CD4-positive, alpha-beta T cell treated with Interleukin-6 at 100 ng/mL for 8 hours (primary cell): ENCODE measurements at places on chromosomes 1 and 21.

DNA sequence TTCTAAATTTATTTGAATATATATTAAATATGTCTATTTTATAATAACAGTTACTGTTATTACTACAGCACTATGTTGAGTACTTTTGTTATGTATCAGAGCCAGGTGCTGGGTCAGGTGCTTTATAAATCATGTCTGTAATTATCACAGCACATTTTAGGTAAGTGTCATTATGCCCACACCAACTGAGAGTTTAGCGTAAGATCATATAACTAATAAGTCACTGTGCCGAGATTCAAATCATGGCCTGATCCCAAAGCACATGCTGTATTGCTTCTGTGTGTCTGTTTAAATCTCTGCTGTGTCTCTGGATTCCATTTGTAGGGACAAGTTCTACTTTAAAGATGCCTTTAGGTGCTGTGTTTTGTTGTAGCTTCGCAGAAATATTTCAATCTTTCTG is 1.9 kb downstream of the GPSM2 start:
- DNase-seq, result no peak

- DNase-seq, result no peak
Observed at GRCh38 chr1:177567393-177567792, 396.6 kb downstream of the BRINP2 start.

GRCh38 chr1:62269439-62269838 is 49.8 kb downstream of the KANK4 start:
- DNase-seq, result no peak

DNA sequence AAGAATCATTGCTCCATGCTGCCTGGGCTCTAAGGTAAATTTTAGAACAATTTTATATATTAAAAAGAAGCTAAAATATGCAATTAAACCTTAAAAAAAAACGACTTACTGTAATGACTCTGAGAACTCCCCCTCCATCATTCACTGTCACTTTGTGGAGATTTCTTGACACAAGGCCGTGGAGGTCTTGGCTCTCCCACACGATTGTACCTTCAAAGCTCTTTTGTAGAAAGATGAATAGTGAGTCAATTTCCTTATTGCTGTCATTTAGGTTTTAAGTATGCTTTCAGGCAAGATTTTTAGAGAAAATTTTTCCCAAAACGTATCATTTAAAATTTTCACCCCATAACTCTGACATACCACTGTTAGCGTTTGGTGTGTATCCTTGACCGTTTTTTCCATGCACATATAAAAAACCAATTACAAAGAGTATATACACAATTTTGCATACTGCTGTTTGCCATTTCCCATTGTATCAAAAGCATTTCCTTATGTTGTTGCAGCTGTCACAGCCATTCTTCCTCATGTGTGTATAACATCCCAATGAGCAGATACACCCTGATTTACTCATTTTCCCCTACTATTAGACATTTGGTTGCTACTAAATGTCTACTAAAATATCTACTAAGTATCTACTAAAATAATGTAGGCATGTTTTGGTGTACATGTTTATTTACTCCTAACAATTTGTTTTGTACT is 33.4 kb downstream of the B3GALNT2 start:
- no peak for DNase-seq

GRCh38 chr1:154982341-154982740 is 803 bp upstream of the FLAD1 start:
- DNase-seq, result no peak

DNA sequence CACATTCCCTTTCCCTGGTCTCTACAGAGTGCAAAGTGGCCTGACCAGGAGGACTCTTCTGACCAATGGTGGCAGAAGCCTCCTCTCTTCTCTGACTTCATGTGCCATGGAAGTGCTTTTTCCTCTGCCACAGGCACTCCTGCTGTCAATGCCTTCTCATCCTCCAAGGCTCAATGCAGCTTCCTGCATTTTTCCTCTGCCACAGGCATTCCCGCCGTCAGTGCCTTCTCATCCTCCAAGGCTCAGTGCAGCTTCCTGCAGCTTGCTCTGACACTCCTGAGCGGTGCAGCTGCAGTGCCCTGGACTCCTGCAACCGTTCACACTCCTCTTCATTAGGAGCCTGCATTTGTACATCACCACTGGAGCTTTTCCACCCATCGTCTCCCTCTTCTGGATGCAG is 4.7 kb upstream of the ADARB1 start:
- no peak for DNase-seq

GRCh38 chr1:46062651-46063319 is 69.6 kb downstream of the PIK3R3 start:
- peak; percentile 12 for DNase-seq

DNA sequence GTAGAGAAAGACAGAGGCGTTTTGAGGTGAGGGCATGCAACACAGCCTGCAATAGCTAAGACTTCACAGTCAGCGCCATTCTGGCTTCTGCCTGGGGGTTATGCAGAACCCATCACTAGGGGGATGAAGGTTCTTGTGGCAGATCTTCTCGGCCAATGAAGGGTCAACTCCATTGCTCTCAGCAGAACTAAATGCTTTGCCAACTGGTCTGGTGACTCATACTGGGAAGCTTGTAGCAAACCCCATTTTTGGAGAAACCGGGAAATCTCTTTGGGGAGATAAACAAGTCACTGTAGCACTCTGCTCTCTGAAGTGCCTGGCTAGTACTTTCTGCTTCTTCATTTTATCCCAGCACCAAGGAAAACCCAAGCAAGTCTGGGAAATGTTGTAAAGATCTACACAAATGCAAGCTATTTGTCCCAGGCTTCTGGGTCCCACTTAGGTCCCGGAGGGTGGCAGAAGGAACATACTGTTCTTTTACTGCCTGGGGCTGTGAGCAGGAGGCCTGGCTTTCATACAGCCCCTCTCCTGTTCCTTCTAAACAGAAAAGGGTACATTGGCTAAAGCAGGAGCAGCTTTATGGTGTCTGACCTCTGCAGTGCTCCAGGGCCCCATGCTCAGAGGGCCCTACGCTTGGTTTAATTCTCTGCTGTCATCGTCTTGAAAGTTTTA is 28.8 kb downstream of the SHISA4 start:
- DNase-seq, result no peak

- no peak for DNase-seq
Observed at GRCh38 chr1:34360574-34360973, 183.9 kb downstream of the C1orf94 start.

- DNase-seq, result no peak
Observed at GRCh38 chr1:154694995-154695394, 87.0 kb upstream of the ADAR start.

- DNase-seq, result no peak
Observed at GRCh38 chr1:116066868-116067565, 44.2 kb upstream of the MAB21L3 start.

- no peak for DNase-seq
Observed at GRCh38 chr1:205572421-205572820, 59.4 kb downstream of the ELK4 start.

GRCh38 chr1:32725615-32725982 is 23.0 kb upstream of the SYNC start:
- no peak for DNase-seq

DNA sequence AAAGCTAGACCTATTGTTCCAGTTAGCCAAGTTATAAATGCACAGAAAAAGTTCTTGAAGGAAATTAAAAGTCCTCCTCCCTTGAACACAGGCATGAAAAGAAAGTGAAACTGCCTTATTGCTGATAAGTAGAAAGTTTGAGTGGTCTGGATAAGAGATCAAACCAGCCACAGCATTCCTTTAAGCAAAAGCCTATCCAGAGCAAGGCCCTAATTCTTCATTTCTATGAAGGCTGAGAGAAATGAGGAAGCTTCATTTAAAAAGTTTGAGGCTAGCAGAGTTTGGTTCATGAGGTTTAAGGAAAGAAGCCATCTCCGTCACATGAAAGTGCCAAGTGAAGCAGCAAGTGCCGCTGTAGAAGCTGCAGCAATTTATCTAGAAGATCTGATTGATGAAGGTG is 2.7 kb upstream of the SSX2IP start:
- peak; percentile 30 for DNase-seq

DNA sequence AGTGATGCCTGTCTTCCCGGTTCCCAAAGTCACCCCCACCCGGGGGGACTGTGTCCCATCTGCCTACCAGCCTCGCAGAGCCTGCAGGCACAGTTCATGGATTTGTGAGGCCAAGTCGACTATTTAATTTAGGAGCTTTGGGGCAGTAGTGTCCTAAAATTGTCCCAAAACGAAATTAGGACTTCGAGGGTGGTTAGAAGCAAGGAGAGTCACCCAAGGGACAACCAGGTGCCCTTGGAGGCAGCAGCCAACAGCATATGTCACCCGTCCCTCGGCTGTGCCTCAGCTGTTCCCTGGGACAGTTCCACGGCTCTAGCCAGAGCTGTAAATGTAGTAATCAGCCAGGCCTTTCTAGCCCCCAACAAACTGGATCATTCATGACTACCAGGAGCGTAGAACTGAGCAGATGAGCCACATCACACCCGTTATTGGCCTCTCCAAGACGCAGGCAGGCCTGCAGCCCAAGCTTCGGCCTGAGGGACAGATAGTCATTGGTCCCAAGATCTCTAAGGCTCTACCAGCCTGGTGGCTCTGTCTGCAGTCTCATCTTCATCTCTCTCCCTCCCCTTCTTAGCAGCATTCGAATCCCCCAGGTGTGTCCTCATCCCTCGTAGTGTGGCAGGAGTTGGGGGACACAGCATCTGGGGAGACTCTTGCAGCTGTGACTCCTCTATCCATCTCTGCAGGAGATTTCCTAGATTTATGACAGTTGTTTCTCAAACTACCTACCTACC is 2.9 kb downstream of the PAX7 start:
- DNase-seq, result no peak

GRCh38 chr21:41847066-41847804 is 31.9 kb downstream of the PRDM15 start:
- DNase-seq, result no peak

DNA sequence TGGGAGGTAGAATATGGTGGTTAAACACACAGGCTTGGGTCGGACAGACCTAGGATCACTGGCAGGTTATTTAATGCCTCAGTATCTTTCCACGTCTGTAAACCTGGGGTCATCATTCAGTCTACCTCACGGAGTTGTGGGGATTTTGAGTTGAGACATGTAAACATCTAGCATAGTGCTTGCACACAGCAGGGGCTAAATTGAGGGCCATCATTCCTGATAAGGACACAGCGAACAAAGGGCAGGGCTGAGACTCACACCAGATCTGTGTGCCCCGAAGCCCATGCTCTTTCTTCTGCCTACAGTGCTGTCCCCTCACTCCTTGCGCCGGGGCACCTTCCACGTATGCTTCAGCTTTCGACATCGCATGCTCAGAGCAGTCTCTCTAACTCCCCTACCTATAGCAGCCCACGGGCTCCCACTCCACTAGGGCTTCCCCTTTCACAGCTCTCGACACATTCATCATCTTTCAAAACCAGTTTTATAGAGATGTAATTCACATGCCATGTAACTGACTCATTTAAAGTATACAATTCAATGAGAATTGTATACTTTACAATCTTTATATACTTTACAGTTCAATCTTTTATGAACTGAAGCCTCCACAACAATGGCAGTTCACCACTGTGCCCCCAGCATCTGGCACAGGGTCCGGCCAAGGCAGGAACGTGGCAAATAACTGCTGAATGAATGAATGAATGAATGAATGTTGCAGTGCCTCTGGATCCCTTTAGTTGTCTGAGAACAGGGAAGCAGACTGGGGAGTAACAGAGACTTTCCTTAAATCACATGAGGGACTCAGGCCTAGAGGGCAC is 48.0 kb downstream of the GPR161 start:
- no peak for DNase-seq

GRCh38 chr21:35622612-35623011 is 437.7 kb downstream of the SETD4 start:
- no peak for DNase-seq

DNA sequence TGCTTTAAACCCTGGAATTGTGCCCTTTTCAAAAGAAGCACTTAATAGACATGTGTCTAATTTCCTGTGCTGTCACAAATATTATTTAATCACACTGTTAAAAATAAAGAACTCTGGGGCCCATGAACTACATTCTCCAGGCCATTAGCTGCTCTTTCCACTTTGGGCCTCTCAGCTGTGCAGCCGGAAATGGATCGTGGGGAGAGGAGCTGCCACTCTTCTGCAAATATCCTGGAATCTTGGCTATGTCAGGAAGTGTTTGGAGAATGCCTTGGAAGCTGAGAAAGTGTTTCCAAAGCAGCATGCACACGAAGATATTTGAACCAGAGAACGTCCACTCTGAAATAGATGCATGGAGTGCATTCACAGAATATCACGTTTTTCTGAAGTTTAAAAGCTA is 27.5 kb upstream of the VPS26C start:
- no peak for DNase-seq

- DNase-seq, result no peak
Observed at GRCh38 chr1:202017749-202018467, 7.5 kb downstream of the ELF3 start.

GRCh38 chr1:18668046-18668445 is 37.4 kb downstream of the PAX7 start:
- DNase-seq, result no peak

- no peak for DNase-seq
Observed at GRCh38 chr1:18262726-18263125, 155.1 kb downstream of the IGSF21 start.

- no peak for DNase-seq
Observed at GRCh38 chr1:178528228-178528952, 15.5 kb downstream of the TEX35 start.

DNA sequence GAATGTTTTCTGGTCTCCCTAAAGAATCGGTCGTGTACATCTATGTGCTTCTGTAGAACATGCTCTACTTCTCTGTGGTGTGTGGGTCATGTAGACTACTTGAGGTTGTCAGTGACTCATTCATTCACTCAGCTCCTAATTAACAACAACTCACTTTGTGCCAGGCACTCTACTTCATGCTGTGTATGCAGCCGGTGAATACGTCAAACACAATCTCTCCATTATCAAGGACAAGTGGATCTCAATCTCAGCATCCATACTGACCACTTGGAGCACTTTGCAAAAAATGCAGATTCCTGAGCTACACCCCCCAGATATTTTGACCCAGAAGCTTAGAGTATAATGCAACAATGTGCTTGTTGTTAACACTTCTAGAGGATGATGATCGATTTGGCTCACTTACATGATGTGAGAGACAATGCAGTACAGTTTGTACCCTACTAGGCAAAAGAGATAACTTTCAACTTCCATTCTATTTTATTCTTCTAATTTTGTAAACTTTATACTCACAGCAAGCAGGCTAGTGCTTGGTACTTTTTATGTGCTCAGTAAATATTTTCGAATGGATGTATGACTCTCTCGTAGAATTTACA is 508.6 kb upstream of the ADAMTS5 start:
- DNase-seq, result no peak

GRCh38 chr1:151425103-151425502 is 25.7 kb downstream of the PSMB4 start:
- DNase-seq, result no peak
